ENCODE measurements at places on chromosomes 3 and 15. TPM values are rescaled to one million over a fixed set of nuclear protein-coding genes. Genes with fewer than 3 reads are reported as not detected.

STAC gene
- 1.8 TPM for polyA plus RNA-seq

DNA sequence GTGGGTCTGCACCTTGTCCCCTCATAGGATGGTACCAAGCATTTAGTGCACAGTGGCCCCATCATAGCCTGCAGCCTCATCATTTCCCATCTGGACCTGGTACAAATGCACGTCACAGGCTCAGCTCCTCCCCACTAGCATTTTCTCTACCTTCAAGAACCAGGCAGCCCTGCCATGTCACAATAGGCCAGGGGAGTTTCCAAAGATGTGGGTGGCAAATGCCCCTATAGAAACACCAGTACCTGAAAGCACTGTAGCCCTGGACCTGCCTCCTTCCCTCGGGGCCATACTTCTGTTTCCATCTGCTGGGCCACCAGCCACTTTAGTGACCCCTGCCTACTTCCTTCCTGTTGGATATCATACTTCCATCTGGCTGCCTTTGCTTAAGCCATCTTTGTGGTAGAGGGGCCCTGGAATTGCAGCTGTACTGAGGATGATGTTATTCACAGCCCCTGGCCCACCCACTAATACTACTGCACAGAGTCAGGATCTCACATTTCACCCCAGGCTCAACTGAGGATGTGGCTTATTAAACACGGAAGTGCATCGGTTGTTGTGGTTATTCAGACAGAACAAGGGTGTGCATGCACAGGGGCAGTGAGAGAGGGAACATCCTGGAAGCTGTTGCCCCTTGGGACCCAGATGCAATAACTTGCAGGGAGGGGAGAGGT is 3.8 kb downstream of the TCTA start:
- peak; percentile 14 for DNase-seq
- peaks cover 9% of the 10 kb centered on the region for H3K4me1 ChIP-seq
- no peak overlapping the region for H3K27ac ChIP-seq

GOLGA6L7 gene
- polyA plus RNA-seq = 0.18 TPM

DNA sequence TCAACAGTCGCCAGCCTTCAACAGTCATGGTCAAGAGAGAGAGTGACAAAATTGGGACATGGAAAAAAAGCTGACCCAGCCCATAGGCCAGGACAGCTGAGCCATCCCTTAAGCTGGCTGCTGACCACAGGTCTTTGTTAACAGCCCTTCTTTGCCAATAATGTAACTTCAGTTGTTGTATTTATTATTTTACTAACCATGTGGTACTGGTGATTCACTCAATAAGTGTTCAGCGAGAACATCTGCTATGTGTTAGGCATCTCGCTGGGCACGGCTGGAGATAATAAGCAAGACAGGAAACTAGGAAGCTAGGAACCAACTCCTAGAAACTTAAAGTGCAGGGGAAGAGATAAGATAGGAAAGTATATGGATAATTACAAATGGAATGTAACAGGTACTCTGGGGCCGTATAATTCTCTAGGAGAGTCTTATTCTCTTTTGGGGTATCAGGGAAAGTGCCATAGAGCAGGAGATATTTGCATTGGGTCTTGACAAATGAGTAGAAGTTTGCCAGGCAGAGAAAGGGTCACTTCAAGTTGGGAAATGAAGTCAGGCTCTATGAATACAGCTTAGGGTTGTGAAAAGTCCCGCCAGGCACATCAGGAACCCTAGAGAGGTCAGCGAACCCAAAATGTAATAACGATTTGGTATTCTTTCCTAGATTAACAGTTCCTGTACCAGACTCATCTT is 84.0 kb upstream of the TRA2B start:
- DNase-seq = no peak
- H3K27me3 ChIP-seq = peaks cover 12% of the 10 kb centered on the region
- H3K36me3 ChIP-seq = no peaks in the 10 kb centered on the region
- no peak overlapping the region for H3K4me3 ChIP-seq
- H3K4me1 ChIP-seq = no peaks in the 10 kb centered on the region

RBPMS2 gene
- 7.7 TPM for polyA plus RNA-seq

- H3K27me3 ChIP-seq = no peaks in the 10 kb centered on the region
- DNase-seq = peak; percentile 68
- no peak overlapping the region for H3K27ac ChIP-seq
- H3K36me3 ChIP-seq = no peaks in the 10 kb centered on the region
Observed at GRCh38 chr15:51077221-51078153, 17.2 kb downstream of the TNFAIP8L3 start.

DNA sequence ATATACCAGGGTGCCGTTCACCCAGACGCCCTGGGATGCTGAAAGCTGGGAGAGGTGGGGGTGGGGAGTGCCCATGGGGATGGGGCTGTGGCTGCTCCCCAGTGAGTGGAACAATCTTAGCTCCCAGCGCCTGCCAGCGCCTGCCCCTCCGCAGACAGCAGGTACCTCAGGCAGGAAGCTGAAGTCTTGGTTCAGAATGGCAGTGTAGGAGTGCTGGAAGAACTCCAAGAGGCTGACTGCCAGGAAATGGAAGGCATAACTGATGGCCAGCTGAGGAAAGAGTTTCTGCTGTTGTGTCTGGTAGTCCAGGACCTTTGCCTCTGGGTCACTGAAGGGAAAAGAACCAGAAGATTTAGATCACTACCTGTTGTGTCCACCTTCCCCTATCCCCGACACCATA is 8.4 kb downstream of the ACOX2 start:
- no peak overlapping the region for H3K27ac ChIP-seq
- no peak for DNase-seq
- peaks cover 72% of the 10 kb centered on the region for H3K36me3 ChIP-seq
- H3K4me3 ChIP-seq = no peak overlapping the region

- H3K27ac ChIP-seq = no peak overlapping the region
- H3K4me3 ChIP-seq = no peak overlapping the region
- no peaks in the 10 kb centered on the region for H3K4me1 ChIP-seq
- H3K27me3 ChIP-seq = no peaks in the 10 kb centered on the region
- no peaks in the 10 kb centered on the region for H3K36me3 ChIP-seq
Observed at GRCh38 chr15:65365229-65365628, 12.6 kb downstream of the IGDCC3 start.

SEMA6D gene
- polyA plus RNA-seq = 63.7 TPM

DNA sequence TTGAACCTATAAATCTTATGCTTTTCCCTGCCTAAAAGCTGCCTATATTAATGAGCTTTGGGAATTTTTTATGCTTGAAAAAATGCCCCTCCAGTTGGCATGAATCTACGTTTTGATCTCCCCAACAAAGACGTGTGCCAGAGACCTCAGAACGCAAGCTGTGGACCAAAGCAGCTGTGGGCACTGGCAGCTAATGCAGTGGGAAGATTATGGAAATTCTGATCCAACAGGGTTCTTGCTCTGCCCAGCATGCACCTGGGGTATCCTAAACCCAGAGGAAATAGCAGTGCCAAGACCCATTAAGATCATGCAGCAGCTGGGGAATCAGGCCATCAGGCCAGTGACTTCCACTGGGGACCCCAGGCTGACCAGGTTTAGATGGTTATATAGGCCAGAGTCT is 423.0 kb downstream of the ZBBX start:
- no peaks in the 10 kb centered on the region for H3K4me1 ChIP-seq
- no peaks in the 10 kb centered on the region for H3K36me3 ChIP-seq
- no peak overlapping the region for H3K27ac ChIP-seq
- no peak overlapping the region for H3K4me3 ChIP-seq
- DNase-seq = no peak

GRCh38 chr3:177930771-177931170 is 605.5 kb upstream of the KCNMB2 start:
- no peak for DNase-seq
- no peaks in the 10 kb centered on the region for H3K4me1 ChIP-seq
- H3K27ac ChIP-seq = no peak overlapping the region
- no peaks in the 10 kb centered on the region for H3K36me3 ChIP-seq
- H3K4me3 ChIP-seq = no peak overlapping the region

GRCh38 chr3:40169983-40170382 is 139.5 kb upstream of the EIF1B start:
- H3K4me1 ChIP-seq = no peaks in the 10 kb centered on the region
- no peak for DNase-seq
- no peaks in the 10 kb centered on the region for H3K27me3 ChIP-seq
- H3K4me3 ChIP-seq = no peak overlapping the region
- no peak overlapping the region for H3K27ac ChIP-seq

SYNM gene
- polyA plus RNA-seq = 29.4 TPM

DNA sequence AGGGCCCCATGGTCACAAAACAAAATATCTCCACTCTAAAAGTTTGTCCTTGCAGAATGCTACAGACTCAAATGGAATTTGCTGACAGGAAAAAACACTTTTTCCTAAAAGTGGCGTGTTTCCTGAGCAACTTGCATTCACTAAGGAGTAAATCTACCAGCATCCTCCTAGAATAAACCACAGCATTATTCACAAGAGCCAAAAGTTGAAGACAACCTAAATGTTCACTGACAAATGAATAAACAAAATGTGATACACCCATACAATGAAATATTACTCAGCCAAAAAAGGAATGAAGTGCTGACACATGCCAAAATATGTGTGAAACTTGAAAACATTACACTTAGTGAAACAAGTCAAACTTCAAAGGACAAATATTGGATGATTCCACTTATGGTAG is 28.9 kb downstream of the ITGB5 start:
- peaks cover 7% of the 10 kb centered on the region for H3K36me3 ChIP-seq
- H3K27me3 ChIP-seq = no peaks in the 10 kb centered on the region
- no peaks in the 10 kb centered on the region for H3K4me1 ChIP-seq
- no peak overlapping the region for H3K4me3 ChIP-seq
- DNase-seq = no peak

MED12L gene
- 5.4 TPM for polyA plus RNA-seq

GRCh38 chr3:114418724-114419543 is 125.1 kb downstream of the TIGIT start:
- H3K27me3 ChIP-seq = no peaks in the 10 kb centered on the region
- no peaks in the 10 kb centered on the region for H3K36me3 ChIP-seq
- H3K27ac ChIP-seq = no peak overlapping the region
- peak; percentile 62 for DNase-seq
- H3K4me1 ChIP-seq = no peaks in the 10 kb centered on the region

ASB14 gene
- 0.78 TPM for polyA plus RNA-seq

HYAL2 gene
- 37.2 TPM for polyA plus RNA-seq

DNA sequence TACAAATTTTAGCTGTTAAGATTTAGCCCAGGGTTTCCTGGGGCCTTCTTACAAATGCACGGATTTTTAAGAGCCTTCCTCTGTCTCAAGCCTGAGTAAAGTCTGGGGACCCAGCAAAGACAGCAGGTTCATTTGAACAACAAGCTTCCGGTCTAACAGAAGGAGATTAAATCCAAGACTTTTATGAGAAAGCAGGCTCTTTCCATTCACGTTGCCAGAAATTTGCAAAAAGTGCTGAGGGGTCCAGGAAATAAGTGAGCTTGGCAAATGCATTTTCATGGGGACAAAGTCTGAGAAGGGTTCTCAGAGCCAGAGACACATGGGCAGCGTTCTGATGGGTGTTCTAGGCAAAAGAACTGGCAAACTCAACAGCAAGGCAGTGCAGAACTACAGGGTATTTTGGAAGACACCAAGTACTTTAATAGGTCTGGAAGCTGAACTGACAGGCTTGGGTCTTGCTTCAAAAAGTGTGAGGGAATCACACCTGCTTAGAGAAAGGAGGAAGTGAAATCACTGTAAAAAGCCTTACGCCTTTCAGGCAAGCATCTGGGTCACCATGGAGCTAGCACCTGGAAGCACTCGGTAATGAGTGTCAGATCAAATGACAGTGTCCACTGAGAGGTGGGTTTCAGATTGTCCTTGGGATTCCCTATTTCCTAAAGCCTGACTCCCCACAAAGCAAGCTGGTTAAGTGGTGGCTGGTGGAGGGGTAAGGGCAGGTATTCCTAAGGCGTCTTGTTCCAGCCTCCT is 115.8 kb upstream of the ARHGEF3 start:
- H3K27ac ChIP-seq = no peak overlapping the region
- no peaks in the 10 kb centered on the region for H3K4me1 ChIP-seq
- no peaks in the 10 kb centered on the region for H3K27me3 ChIP-seq
- no peak for DNase-seq
- H3K4me3 ChIP-seq = no peak overlapping the region

GRCh38 chr15:88630798-88631463 is 7.9 kb upstream of the ISG20 start:
- no peak overlapping the region for H3K27ac ChIP-seq
- peaks cover 6% of the 10 kb centered on the region for H3K4me1 ChIP-seq
- DNase-seq = no peak
- no peaks in the 10 kb centered on the region for H3K27me3 ChIP-seq
- H3K36me3 ChIP-seq = peaks cover 43% of the 10 kb centered on the region
- H3K4me3 ChIP-seq = no peak overlapping the region

DNA sequence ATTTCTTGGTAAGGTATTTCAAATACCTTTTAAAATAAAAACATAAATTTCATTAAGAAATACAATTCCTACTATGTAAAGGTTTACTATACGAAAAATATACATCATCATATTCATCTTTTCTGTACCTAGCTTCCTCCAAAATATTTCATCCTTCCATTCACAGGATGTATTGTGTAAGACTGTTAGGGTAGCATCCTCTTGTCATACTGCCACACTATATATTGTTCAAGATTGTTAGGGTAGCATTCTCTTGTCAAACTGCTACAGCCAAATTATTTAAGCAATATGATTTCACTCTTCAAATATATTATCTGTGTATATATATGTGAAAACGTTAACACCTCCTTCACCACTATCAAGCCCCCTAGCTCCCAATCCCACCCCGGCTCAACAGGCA is 3.5 kb downstream of the RPL22L1 start:
- no peak for DNase-seq
- peaks cover 8% of the 10 kb centered on the region for H3K4me1 ChIP-seq
- H3K27ac ChIP-seq = no peak overlapping the region
- no peaks in the 10 kb centered on the region for H3K27me3 ChIP-seq

XCR1 gene
- 1.2 TPM for polyA plus RNA-seq

- peaks cover 5% of the 10 kb centered on the region for H3K27me3 ChIP-seq
- no peaks in the 10 kb centered on the region for H3K36me3 ChIP-seq
- H3K4me3 ChIP-seq = no peak overlapping the region
- no peak for DNase-seq
- no peaks in the 10 kb centered on the region for H3K4me1 ChIP-seq
- H3K27ac ChIP-seq = no peak overlapping the region
Observed at GRCh38 chr3:134274571-134274970, 23.9 kb upstream of the RYK start.

Measured in large intestine (tissue), 12 donors.